Epithelial cell of umbilical artery (primary cell): ENCODE measurements at places on chromosomes 7 and 10. TPM values are rescaled to one million over a fixed set of nuclear protein-coding genes. Genes with fewer than 3 reads are reported as not detected.

NOM1 gene
- total RNA-seq, result 17.5 and 20.1 TPM in 2 replicates

CRTAC1 gene
- total RNA-seq, result 0.30 and 0.32 TPM in 2 replicates

PSD gene
- total RNA-seq, result under 0.01 and 0.46 TPM in 2 replicates

MOGAT3 gene
- total RNA-seq, result not detected in 2 replicates

EGR2 gene
- total RNA-seq, result 0.32 TPM in 1 of 2 replicates, not detected in the other

ZNF853 gene
- 0.15 and 0.97 TPM in 2 replicates for total RNA-seq

TLX1 gene
- total RNA-seq, result 0.15 TPM in 1 of 2 replicates, not detected in the other

GPC2 gene
- 6.8 and 7.0 TPM in 2 replicates for total RNA-seq

LRRC17 gene
- 106 and 124 TPM in 2 replicates for total RNA-seq

VIPR2 gene
- total RNA-seq, result not detected in 2 replicates

SLC26A5 gene
- not detected in 2 replicates for total RNA-seq

C10orf62 gene
- total RNA-seq, result not detected in 2 replicates

BNIP3 gene
- 50.9 and 72.8 TPM in 2 replicates for total RNA-seq

CDC14C gene
- not detected in 2 replicates for total RNA-seq

KEL gene
- total RNA-seq, result not detected in 2 replicates

TMEM213 gene
- not detected in 2 replicates for total RNA-seq

NKX1-2 gene
- total RNA-seq, result not detected in 2 replicates

FGF8 gene
- not detected in 2 replicates for total RNA-seq

UBE2D4 gene
- total RNA-seq, result 6.8 and 7.4 TPM in 2 replicates

ZNF33B gene
- 10.1 and 13.5 TPM in 2 replicates for total RNA-seq

RNF133 gene
- 0.32 and 1.1 TPM in 2 replicates for total RNA-seq

C1QL3 gene
- 0.32 TPM in 1 of 2 replicates, not detected in the other for total RNA-seq

HYAL4 gene
- total RNA-seq, result not detected in 2 replicates

TCAF2 gene
- 3.6 and 8.4 TPM in 2 replicates for total RNA-seq

PMS2 gene
- 16.6 and 23.4 TPM in 2 replicates for total RNA-seq

AGMO gene
- total RNA-seq, result 1.3 and 8.2 TPM in 2 replicates

LOXL4 gene
- 0.32 and 2.6 TPM in 2 replicates for total RNA-seq

STOX1 gene
- 0.30 and 0.32 TPM in 2 replicates for total RNA-seq

LGI1 gene
- not detected in 2 replicates for total RNA-seq

GPR158 gene
- total RNA-seq, result under 0.01 TPM in 1 of 2 replicates, not detected in the other

C7orf57 gene
- total RNA-seq, result under 0.01 TPM in 1 of 2 replicates, not detected in the other

TEX36 gene
- total RNA-seq, result not detected in 2 replicates

IL6 gene
- total RNA-seq, result 7.8 and 16.3 TPM in 2 replicates

ZNF485 gene
- 2.3 and 2.7 TPM in 2 replicates for total RNA-seq

FOXP2 gene
- total RNA-seq, result 0.61 and 0.65 TPM in 2 replicates

SAMD9 gene
- 11.0 and 51.4 TPM in 2 replicates for total RNA-seq

TAS2R4 gene
- 0.32 and 1.1 TPM in 2 replicates for total RNA-seq

ACBD7 gene
- total RNA-seq, result 1.3 and 4.6 TPM in 2 replicates

CPVL gene
- total RNA-seq, result not detected in 2 replicates

ZNF479 gene
- not detected in 2 replicates for total RNA-seq

RBP3 gene
- total RNA-seq, result not detected in 2 replicates

SEMA3D gene
- total RNA-seq, result 0.32 and 0.46 TPM in 2 replicates

BHLHA15 gene
- 0.32 and 1.1 TPM in 2 replicates for total RNA-seq

SCRN1 gene
- 81.9 and 124 TPM in 2 replicates for total RNA-seq

CAV2 gene
- 150 and 198 TPM in 2 replicates for total RNA-seq

CPA2 gene
- not detected in 2 replicates for total RNA-seq

CTTNBP2 gene
- 0.32 and 0.61 TPM in 2 replicates for total RNA-seq

DNAH11 gene
- 1.6 and 3.0 TPM in 2 replicates for total RNA-seq

ZPBP gene
- not detected in 2 replicates for total RNA-seq
